ENCODE measurements at places on chromosomes 6 and 20.

DNA sequence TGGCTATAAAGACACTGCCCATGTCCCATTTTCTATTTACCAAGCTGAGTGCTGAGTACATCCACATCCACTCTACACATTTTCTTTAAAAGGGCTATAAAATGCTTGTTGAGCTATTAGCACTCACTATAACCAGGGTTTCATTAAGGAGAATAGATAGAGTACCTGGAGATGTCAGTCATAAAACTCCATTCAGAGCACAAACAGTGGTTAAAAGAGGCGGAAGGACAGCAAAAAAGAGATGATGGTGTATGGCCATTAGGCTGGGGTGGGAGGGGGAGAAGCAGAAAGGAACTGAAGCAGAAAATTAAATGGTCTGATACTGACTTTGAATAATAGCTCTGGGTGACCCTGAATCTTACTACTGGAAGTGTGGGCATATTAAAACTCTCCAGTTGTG is 609.9 kb upstream of the MAP3K7 start:
- no peaks in the 10 kb centered on the region for H3K4me1 ChIP-seq
- no peak overlapping the region for H3K4me3 ChIP-seq
- no peak overlapping the region for H3K27ac ChIP-seq
- no peaks in the 10 kb centered on the region for H3K27me3 ChIP-seq
- no peaks in the 10 kb centered on the region for H3K36me3 ChIP-seq
- no peak for DNase-seq

DNA sequence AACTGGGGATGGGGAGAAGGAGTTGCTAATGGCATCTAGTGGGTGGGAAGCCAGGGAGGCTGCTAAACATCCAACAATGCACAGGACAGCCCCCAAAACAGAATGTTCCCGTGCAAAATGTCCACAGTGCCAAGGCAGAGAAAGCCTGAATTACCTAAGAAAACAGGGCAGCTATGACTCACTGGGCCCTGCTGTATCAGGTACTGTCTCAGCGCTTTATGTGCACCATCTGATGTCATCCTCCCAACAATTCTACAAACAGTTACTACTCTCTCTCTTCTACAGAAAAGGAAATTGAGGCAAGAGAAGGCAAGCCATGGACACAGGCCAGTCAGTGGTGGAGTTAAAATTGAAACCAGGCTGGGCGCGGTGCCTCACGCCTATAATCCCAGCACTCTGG is 3.1 kb downstream of the YTHDF1 start:
- DNase-seq = no peak
- no peaks in the 10 kb centered on the region for H3K27me3 ChIP-seq
- H3K36me3 ChIP-seq = peaks cover 76% of the 10 kb centered on the region
- peaks cover 70% of the 10 kb centered on the region for H3K4me1 ChIP-seq

- peaks cover 49% of the 10 kb centered on the region for H3K27me3 ChIP-seq
- H3K36me3 ChIP-seq = no peaks in the 10 kb centered on the region
- no peak for DNase-seq
- H3K27ac ChIP-seq = no peak overlapping the region
These were observed 6.2 kb downstream of the ENPP1 start for GRCh38 chr6:131813991-131814390.

- peak; percentile 86 for DNase-seq
- H3K27me3 ChIP-seq = no peaks in the 10 kb centered on the region
- peak within 1 kb of the TSS; percentile 98 for H3K27ac ChIP-seq
- H3K4me3 ChIP-seq = peak within 1 kb of the TSS; percentile 85
These were observed at the start of gene SNX14 for GRCh38 chr6:85593438-85594196. TSS of gene SNX14 (minus strand) at chr6:85593858. CDS start at chr6:85593718, 140 bp downstream.

- H3K27me3 ChIP-seq = peaks cover 11% of the 10 kb centered on the region
- peaks cover 11% of the 10 kb centered on the region for H3K4me1 ChIP-seq
- no peak for DNase-seq
- no peaks in the 10 kb centered on the region for H3K36me3 ChIP-seq
- H3K4me3 ChIP-seq = no peak overlapping the region
These were observed 43.2 kb upstream of the NOTCH4 start for GRCh38 chr6:32267035-32267434.

DNA sequence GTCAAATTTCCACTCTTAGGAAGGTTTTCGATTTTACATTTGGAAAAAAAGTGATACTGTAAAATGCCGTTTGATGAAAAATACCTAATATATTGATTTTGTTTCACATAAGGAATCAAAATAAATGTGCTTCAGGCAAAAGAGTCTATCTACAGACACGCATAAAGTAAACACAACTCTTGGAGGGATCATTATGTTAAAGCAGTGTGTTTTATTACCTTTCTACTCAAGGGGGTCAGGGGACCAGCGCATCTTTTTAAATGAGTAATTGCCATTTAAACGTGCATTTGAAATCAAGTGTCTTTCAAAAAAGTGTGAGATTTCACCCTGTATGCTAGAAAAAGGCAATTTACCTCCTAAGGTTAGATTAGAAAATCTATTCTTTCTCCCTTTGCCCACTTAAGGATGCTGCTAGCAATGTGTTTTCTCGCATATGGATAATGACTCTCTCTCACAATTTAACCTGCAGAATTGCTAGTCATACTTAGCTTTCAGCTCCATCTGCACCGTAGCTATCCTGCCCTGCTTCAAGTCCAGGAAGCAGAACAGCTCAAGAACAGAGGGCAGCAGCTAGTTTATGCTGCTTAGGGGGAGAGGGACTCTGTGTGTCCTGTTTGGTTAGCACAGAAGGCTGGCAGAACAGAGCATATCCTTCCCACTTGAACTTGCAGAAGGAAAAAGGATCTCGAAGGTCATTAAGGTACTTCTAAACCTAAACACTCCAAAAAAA is 35.0 kb downstream of the NKAIN2 start:
- H3K4me3 ChIP-seq = no peak overlapping the region
- no peak overlapping the region for H3K27ac ChIP-seq
- no peaks in the 10 kb centered on the region for H3K4me1 ChIP-seq
- H3K27me3 ChIP-seq = peaks cover 3% of the 10 kb centered on the region

DNA sequence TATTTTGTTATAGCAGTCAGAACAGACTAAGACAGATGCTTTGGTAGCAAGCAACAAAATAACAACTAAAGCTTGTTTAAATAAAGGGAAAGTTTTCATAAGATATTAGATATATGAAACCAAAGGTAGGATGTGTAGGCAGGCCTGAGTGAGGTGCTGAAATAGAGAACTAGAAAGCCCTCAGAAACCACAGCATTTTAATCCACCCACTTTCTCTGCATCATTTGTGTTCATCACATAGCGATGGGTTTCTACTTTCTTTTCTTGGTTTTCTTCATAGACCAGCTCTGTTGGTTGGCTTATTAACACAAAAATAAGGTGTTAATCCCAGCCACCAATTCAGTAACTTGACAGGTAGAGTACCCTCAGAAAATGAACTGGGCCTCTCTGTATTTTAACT is 58.6 kb downstream of the RPS12 start:
- no peaks in the 10 kb centered on the region for H3K36me3 ChIP-seq
- no peak overlapping the region for H3K4me3 ChIP-seq
- H3K27ac ChIP-seq = no peak overlapping the region
- DNase-seq = no peak
- peaks cover 6% of the 10 kb centered on the region for H3K4me1 ChIP-seq

- H3K4me3 ChIP-seq = no peak overlapping the region
- H3K27ac ChIP-seq = no peak overlapping the region
- H3K4me1 ChIP-seq = peaks cover 10% of the 10 kb centered on the region
- no peaks in the 10 kb centered on the region for H3K27me3 ChIP-seq
- no peak for DNase-seq
These were observed 17.5 kb downstream of the PTK7 start for GRCh38 chr6:43093436-43094289.

DNA sequence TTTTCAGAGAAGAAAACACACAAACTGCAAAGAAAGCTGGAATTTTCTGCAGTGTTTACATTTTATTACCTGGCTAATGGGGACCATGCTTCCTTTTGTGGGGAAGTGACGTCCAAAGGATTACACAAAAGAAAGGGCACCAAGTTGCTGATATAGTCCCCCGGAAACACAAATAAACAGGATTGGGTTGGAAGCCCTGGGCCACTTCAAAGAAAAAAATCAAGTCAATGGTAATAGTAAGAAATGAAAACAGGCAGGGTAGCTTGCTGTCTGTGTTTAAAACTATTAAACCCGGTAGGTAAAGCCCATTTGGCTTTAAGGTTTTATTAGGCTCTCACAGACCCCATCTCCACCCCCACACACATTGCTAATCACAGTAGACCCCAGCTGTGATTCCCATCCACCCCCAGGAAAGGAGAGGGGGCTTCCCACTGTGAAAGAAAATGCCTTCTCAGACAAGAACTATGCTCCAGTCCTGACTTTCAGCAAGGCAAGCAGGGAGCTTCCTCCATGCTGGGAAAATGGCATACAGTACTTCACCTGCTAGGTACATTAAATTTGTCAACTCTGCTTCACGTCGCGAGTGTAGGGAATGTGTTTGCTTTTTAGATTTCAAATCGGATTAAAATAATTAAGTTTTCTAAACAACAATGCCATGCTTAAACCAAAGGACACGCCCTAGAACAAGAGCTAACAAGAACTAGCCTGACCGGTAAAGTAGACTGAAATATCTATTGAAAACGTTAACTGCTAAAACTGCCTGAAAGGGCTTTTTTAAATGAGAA is 1.1 kb downstream of the PERP start:
- no peak for DNase-seq
- H3K4me1 ChIP-seq = peaks cover 20% of the 10 kb centered on the region
- H3K4me3 ChIP-seq = peak overlapping the region; percentile 84

- H3K27ac ChIP-seq = no peak overlapping the region
- no peaks in the 10 kb centered on the region for H3K36me3 ChIP-seq
- H3K4me1 ChIP-seq = peaks cover 13% of the 10 kb centered on the region
These were observed 224.7 kb downstream of the PLCB1 start for GRCh38 chr20:8356806-8357205.

DNA sequence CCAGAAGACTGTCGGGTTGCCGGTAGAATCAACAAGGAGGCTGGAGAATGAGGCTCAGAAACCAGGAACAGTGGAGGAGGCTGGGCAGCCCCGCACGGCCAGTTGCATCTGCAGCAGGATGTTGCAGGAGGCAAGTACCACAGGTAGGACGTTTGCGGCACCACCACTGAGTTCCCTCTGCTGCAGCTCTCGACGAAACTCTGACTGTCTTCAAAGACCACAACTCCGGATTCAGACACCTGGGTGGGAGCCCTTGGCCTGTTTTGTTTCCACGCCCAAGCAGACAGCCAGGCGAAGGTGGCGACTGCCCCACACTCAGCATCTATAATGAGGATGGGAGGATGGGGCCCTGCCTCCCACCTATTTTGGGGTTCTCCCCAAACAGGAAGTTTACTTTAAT is 218.2 kb downstream of the ZDHHC14 start:
- H3K4me3 ChIP-seq = no peak overlapping the region
- DNase-seq = no peak
- H3K4me1 ChIP-seq = peaks cover 2% of the 10 kb centered on the region
- no peaks in the 10 kb centered on the region for H3K36me3 ChIP-seq
- no peak overlapping the region for H3K27ac ChIP-seq

DNA sequence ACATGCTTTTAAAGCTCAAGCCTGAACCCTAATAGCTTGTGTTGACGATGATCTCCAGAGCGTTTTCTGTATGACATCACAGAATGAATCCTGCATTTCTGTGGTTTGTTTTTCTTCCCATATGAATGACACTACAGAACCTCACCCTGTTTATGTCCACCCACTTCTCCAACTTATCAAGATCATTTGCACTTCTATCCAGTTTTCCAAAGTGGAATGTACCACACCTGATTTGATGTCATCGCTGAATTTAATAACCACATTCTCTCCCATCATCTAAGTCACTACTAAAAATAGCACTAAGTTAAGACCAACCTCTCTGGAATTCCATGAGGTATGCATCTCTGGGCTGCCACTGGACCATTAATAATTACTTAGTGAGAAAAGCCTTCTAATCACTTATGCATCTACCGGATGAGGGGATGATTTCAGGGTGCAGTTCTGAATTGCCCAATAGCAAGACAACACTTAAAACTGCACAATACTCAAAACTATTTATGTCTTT is 33.3 kb upstream of the CITED2 start:
- H3K27ac ChIP-seq = no peak overlapping the region
- DNase-seq = no peak
- no peaks in the 10 kb centered on the region for H3K27me3 ChIP-seq
- H3K4me1 ChIP-seq = no peaks in the 10 kb centered on the region
- H3K36me3 ChIP-seq = no peaks in the 10 kb centered on the region
- H3K4me3 ChIP-seq = no peak overlapping the region

DNA sequence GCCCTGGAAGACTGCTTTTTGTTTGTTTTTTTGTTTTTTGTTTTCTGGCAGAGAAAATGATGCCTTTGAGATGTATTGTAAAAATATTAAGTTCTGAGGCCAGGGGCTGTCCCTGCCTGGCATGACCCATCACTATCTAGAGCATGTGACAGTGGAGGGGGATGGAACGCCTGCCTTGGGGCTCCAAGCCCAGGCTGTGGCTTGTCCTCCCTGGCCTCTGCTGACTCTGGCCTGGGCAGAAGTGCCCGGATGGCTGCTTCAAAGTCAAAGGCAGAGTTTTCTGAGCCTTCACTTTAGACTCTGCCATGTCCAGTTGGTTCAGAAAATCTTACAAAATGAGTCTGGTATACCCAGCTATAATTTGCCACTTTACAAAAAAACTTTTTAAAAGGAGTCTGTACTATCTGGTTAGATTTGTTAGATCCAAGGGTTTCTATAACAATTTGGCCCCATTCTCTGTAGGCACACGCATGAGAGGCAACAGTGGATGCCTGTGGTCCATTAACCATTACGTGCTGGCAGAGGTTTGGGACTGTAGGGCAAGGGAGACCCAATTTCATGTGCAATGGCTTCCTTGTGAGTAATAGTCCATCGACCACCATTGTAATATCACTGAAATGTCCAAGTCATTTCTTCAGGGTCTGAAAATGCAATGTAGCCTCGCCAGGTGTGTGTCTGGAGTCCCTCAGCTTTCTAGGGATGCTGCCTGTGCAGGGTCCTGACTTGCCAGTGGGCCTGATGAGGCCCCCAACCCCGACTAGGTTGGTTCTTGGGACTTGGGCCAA is 8.3 kb downstream of the PPP1R3G start:
- peaks cover 47% of the 10 kb centered on the region for H3K27me3 ChIP-seq
- no peak overlapping the region for H3K27ac ChIP-seq
- no peak overlapping the region for H3K4me3 ChIP-seq
- DNase-seq = no peak

DNA sequence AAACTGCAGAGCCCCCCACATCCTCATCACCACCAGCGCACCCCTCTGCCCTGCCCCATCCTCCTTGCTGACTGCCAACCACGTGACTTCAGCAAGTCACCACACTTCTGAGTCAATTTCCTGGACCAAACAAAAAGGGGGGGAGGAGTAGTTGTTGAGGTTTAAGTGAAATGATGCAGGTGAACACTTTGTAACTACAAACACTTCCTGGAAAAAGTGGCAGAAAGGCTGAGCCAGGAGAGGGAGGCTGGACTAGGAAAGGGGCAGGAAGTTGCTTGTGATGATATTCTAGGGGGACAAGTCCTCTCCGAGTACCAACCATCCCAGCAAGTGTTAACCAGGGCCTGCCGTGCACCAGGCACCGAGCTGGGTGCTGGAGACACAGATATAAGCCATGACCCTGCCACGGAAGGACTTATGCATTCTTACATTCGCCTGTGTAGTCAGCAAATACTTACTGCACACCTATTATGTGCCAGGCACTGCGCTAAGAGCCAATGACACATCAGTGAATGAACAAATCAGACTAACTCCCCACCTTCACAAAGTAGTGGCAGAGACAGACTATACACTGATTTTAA is 67.3 kb downstream of the PREX1 start:
- peaks cover 87% of the 10 kb centered on the region for H3K4me1 ChIP-seq
- no peaks in the 10 kb centered on the region for H3K27me3 ChIP-seq
- peak overlapping the region; percentile 96 for H3K27ac ChIP-seq
- peaks cover 49% of the 10 kb centered on the region for H3K36me3 ChIP-seq
- peak overlapping the region; percentile 51 for H3K4me3 ChIP-seq

- H3K27ac ChIP-seq = no peak overlapping the region
- H3K36me3 ChIP-seq = no peaks in the 10 kb centered on the region
- H3K27me3 ChIP-seq = peaks cover 8% of the 10 kb centered on the region
- no peak for DNase-seq
These were observed 95.0 kb upstream of the FAM8A1 start for GRCh38 chr6:17505062-17505476.
